ENCODE measurements at places on chromosomes 7 and 10.
A peak's percentile ranks its signal among the peaks of the same experiment; 100 is the strongest.

GRCh38 chr7:608954-609353, 89.3 kb upstream of the PDGFA start:
- DNase-seq: no peak

GRCh38 chr10:98077223-98077622, 46.8 kb upstream of the CRTAC1 start:
- no peak for DNase-seq

DNA sequence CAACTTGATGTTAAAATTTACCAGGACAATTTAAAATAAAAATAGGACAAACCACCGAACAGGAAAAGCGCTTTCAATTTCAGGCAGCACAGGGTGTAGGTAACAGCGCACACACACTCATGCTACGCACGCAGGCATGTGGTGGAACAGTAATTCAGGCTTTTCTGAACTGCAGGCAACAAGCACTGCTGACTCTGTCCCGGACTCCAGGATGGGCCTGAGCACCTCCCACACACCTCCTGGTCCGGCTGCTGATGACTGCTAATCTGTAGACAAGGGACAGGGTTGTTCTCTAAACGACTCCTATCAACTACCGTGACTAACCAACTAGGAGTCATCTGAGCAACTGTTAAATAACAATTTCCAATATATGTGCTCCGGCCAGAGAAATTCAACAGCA, 192.6 kb upstream of the FRMD4A start:
- DNase-seq: no peak

DNA sequence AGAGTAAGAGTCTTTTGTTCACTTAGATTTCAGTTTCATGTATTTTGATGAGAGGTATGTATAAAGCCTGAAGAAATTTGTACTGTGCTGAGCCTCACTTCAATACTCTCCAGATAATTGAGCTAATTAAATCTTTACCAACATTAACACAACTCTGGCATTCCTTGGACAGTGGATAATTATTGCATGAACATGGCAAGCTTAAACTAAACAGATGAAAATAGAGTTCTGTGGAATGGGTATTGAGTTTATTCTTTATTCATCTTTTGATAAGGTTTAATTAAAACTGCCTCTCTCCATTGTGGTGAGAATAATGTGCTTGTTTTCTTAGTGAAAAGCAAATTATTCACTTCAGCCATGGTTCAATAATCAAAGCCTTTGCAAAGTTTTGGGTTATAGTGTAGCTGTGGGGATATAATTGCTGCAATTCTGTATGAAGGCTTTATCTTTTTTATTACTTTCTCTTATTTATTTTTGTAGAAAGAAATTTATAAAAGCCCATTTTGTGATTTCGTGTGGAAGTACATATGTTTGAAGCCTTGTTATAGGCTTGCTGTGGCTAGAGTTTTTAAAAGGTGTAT, 126.4 kb upstream of the FZD1 start:
- DNase-seq: no peak

- DNase-seq: no peak
Observed at GRCh38 chr7:46485481-46486065, 564.5 kb upstream of the IGFBP3 start.

DNA sequence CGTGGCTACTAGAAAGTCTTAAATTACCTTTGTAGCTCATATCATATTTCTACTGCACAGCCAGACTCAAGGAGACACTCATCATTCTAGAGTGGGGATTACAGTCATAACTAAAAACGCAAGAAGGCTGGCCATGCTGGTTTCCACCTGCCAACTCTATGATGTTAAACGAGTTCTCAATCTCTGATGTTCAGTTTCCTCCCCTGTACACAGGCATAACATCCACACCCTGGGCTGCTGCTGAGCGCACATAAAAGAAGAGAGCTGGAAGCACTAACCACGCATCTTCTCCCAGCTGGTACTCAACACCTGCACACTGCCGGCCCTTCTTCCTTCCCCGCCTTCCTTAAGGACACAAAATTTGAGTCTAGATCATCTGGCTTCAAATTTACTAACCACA, 60.5 kb downstream of the SORBS1 start:
- DNase-seq: no peak

DNA sequence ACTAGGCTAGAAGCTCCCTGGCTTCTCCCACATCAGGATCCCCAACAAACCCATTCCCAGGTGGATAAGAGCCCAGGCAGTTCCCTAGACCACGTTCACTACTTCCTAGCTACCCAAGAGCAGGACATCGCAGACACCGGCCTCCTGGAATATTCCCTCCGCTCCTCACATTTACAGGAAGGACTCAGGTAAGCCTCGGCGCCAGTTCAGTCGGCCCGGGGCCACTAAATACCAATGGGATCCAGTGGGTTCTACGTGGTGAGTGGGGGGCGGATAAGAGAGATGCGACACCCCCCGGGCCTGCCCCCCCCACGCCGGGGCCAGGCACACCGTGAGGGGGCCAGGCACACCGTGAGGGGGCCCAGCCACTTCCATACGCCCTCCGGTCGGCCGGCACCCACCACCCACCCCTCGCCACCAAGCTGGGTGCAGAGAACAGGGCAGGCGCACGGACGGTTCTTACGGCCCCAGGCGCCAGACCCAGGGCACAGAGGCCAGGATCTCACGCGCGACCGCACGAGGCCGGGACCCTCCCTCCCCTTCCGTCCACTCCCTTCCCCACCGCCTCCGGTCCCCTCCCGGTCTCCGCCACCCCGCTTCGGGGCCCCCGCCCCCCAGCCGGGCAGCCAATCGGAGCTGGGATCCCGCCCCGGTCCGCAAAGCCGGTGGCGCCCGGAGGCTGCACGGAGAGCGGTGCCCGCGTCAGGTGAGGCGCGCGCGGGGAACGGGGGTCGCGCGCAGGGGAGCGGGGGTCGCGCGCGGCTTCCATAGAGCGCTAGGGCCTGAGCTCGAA, at the start of gene BLVRA:
BLVRA (plus strand) TSS at position 652 of the 793 bp plus-strand sequence. CDS start 12,479 bp downstream, outside the sequence.
- peak; percentile 63 for DNase-seq

DNA sequence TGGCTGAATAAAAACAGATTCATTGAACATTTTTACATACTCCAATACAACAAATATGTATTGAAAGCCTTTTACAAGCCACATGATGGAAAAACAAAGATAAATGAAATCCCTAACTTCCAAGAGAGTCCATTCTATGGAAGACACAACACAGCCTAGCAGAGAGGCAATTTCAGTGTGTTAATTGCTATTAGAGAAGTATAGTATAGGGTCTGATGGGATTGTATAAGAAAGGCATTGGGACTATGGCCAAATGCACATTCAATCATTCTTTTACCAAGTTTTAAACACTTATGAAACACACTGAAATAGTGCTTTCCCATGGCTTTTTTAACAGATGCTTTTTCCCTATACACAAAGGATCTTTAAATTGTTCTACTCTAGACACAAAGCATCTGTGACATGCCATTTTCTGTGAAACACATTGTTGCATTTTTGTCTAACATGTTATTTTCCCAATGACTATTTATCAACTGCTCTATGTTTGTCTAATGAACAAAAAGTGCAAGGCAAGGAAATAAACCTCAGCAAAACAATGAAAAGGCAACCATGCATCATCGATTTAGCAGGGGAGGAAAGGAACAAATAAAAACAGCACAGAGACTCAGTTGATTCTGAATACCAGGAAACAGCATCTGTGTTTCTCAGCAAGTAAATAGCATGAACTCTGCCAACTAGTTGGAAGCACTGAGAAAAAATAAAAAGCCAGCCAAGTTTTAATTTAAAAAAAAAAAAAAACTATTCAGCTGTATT, 42.4 kb upstream of the PHYHIPL start:
- no peak for DNase-seq

DNA sequence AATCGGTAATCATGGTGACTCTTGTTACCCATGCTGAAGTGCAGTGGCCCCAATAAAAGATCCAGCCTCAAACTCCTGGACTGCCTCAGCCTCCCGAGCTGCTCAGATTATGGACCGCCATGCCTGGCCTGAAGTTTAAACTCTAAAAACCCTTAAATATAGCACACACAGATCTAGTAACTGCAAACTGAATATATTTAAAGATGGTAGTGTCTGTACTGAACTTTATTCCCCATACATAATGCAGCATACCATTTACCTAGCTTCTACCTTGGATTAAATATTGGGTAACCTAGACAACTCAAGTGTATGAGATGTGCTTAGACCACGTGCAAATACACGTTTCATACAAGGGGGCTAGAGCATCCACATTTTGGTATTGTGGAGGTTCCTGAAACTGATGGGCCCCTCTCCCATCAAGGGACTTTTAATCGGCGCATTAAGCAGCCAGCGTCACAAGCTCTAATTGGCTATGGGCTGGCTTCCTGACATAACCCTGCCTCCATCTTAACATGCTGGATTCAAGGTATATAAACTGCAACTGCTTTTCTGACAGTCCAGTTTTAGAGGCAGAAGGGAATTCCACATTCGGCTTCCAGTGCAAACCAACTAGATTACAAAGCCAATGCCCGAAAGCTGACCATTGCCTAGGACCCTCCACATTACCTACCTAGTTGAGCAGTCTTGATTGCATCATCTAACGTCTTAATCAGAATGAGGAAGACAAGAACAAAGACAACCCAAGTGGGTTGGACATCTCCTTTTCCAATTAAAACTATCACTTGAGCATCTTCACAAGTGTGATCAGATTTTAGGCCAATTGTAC, 13.0 kb downstream of the HNRNPA2B1 start:
- DNase-seq: no peak

DNA sequence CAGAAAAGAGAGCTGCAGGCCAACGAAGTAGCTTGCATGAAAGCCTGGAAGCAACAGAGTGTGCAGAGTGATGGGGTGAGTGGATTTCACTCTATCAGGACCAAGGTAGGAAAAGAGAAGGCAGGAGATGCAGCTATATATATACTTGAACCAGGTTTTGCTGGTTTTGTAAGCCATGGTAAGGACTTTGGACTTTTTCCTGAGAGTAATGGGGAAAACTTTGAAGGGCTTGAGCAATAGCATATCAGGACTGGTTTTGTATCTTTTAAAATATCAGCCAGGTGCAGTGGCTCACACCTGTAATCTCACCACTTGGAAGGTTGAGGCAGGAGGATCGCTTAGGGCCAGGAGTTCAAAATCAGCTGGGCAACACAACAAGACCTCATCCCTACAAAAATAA, 120.6 kb upstream of the NRP1 start:
- no peak for DNase-seq

DNA sequence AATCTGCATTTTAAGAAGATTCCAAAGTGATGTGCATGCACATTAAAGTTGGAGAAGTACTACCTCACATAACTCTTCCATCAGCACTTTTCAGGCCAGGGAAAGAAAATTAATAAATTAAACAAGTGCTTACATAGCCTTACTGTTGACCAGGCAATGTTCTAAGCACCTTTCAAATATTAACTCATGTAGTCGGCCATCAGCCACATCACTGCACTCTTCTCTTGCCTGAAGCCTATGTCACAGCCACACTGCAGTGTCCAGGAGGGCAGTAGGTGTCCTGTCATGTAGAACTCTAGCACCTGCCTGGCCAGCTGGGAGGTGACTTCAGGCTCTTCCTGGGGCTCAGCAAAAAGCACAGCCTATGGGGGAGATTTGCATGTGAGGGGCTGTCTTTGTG, 71.5 kb downstream of the CDK1 start:
- no peak for DNase-seq

- DNase-seq: no peak
Observed at GRCh38 chr10:122279725-122280141, 8.6 kb downstream of the BTBD16 start.

GRCh38 chr7:32583791-32584190, 88.5 kb downstream of the AVL9 start:
- no peak for DNase-seq

- DNase-seq: no peak
Observed at GRCh38 chr7:146514304-146514703, 397.7 kb downstream of the CNTNAP2 start.

- DNase-seq: peak; percentile 37
Observed at GRCh38 chr10:92387289-92387940, 96.4 kb downstream of the MARCHF5 start.

DNA sequence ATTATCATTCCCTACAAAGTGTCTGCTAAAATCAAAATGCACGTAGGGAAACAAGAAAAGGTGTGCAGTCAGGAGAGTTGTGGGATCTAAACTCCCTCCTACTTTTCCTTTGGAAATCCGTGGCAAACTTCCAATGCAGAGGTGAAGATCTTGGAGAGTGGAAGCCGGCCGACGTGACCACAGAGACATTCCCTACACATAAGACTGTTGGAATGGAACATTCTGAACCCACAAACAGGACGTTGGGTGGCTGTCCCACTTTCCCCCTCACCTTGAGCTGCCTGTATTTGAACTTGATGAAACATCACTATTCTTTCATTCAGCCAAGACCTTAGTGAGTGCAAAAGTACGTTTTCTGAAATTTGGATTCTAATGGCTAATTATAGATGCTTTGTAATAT, 65.9 kb downstream of the PRKCQ start:
- no peak for DNase-seq

- DNase-seq: no peak
Observed at GRCh38 chr10:3516234-3516922, 268.6 kb downstream of the KLF6 start.

DNA sequence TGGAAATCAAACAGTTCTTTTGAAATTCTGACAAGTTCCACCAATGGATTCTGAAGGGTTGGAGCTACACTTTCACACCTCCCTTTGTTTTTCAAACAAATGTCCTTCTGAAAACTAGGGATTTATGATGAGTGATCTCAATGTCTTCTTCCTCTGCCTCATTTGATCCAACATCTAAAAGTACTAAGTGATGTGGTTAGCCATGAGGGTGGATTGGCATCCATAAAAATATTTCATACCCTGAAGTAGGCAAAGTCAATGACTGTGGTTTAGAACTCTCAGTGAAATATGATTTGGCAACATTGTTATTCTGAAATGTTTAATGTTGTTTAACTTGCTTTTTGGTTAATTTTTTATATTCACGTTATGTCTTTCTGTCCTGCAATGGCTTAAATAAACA, 136.9 kb downstream of the MBL2 start:
- no peak for DNase-seq

DNA sequence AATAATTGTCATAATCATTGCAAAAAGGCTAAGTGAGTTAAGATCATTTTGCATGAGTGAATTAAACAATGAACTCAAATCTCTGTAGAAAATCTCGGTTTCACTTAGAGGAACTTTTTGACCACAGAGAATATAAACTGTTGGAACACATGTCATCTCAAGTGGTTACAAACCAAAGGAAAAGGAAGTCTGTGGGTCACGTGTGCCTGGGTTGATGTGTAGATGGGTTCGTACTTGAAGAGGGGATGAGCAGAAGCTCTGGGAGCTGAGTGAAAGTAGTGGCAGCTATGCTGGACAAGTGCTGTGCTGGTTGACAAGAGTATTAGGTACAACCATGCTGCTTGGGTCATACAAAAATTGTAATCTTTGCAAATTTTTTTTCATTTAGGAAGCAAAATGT, 35.0 kb downstream of the GLRX3 start:
- no peak for DNase-seq

- DNase-seq: no peak
Observed at GRCh38 chr7:19930851-19931250, 157.4 kb upstream of the TMEM196 start.

- peak; percentile 93 for DNase-seq
Observed at GRCh38 chr10:73591935-73592699, 975 bp upstream of the USP54 start.
